ENCODE measurements at places on chromosomes 1 and 21. TPM values are rescaled to one million over a fixed set of nuclear protein-coding genes. Genes with fewer than 3 reads are reported as not detected.

ITLN1 gene
- total RNA-seq: not detected

RNF207 gene
- 467 TPM for total RNA-seq

MPL gene
- total RNA-seq: 0.50 TPM

PTPN22 gene
- 0.11 TPM for total RNA-seq

CRB1 gene
- total RNA-seq: 0.90 TPM

TMEM52 gene
- 2.5 TPM for total RNA-seq

PCAT6 gene
- total RNA-seq: 9.9 TPM

IGSF3 gene
- total RNA-seq: 59.2 TPM

FASLG gene
- not detected for total RNA-seq

DNA sequence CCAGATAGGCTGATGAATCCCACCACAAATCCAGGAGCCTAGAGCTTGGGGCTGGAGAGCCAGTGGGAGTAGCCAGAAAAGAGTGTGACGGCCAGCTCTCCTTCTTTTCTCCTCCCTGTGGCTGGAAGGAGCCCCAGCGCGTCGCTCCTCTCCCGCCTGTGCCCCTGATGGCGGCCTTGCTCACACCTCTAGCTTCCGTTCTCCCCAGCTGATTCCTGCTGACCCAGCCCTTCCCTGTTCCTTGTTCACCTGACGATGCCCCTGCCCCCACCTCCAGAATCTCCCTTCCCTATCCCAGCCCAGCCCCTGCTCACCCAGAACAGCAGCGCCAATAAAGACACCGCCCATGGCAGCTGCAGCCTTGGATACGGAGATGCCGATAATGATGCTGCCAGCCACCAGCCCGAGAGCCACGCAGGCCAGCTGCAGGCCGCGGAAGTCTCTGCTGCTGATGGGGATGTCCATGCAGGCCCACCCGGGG, 656 bp downstream of the KNCN start:
- no peak overlapping the region for H3K27ac ChIP-seq
- no peak for DNase-seq
- H3K27me3 ChIP-seq: peaks cover 63% of the 10 kb centered on the region
- H3K4me1 ChIP-seq: no peaks in the 10 kb centered on the region
- no peak overlapping the region for H3K4me3 ChIP-seq

DNA sequence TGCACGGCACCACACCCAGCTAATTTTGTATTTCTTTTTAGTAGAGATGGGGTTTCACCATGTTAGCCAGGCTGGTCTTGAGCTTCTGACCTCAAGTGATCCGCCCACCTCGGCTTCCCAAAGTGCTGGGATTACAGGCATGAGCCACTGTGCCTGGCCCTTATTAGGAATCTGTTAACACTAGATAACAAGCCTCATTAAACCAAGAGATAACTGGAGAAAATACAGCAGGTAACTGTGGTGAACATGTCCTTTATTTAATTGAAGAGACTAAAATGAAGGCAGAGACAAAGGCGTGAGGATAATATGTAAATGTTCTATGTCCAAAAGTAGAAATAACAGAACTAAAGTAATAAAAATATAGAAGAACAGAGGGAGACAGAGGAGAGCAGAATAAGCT, 71.8 kb upstream of the DNAJC6 start:
- H3K36me3 ChIP-seq: peaks cover 4% of the 10 kb centered on the region
- no peak for DNase-seq
- H3K27me3 ChIP-seq: peaks cover 2% of the 10 kb centered on the region
- no peak overlapping the region for H3K4me3 ChIP-seq
- H3K27ac ChIP-seq: no peak overlapping the region
- H3K4me1 ChIP-seq: no peaks in the 10 kb centered on the region

- H3K27ac ChIP-seq: no peak overlapping the region
- H3K36me3 ChIP-seq: peaks cover 21% of the 10 kb centered on the region
- H3K4me3 ChIP-seq: no peak overlapping the region
- no peaks in the 10 kb centered on the region for H3K27me3 ChIP-seq
- H3K4me1 ChIP-seq: peaks cover 35% of the 10 kb centered on the region
These were observed 26.0 kb downstream of the ETNK2 start for GRCh38 chr1:204125759-204126351.

DNA sequence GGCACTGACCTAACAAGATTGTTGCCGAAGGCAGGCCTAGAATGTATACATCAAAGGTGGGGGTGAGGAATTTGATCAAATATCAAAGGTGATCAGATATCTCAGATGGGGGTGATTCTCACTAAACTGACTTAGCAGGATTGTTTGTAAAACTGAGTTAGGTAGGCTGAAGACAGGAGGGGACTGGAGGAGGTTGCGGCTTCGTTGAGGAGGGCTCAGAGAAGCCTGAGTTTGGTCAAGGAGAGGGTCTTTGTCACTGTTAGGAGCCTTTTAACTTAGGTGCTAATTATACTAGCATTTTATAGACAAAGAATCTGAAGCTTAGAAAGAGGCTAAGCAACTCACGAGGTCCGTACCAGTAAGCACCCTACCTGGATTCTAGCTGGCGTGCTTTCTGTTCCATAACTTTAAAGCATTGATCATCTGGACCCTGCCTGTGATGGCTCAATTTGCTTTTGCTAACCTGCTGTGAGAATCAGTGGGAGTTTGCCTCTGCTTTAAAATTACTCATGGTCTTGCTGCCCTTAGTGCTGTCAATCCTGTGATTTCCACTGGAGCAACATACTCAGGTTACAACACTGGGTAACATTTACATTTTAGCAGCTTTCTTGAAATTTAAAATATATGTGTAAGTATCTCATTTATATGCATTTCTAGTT, 49.8 kb downstream of the ITSN1 start:
- no peak overlapping the region for H3K27ac ChIP-seq
- peaks cover 27% of the 10 kb centered on the region for H3K4me1 ChIP-seq
- no peak for DNase-seq
- H3K27me3 ChIP-seq: no peaks in the 10 kb centered on the region
- H3K36me3 ChIP-seq: no peaks in the 10 kb centered on the region
